Cardiac muscle cell (in vitro differentiated cells and primary cell): ENCODE measurements at places on chromosomes 16 and 17.

- DNase-seq: peak; percentile 65
These were observed 63.1 kb downstream of the STX8 start for GRCh38 chr17:9512323-9513168.

DNA sequence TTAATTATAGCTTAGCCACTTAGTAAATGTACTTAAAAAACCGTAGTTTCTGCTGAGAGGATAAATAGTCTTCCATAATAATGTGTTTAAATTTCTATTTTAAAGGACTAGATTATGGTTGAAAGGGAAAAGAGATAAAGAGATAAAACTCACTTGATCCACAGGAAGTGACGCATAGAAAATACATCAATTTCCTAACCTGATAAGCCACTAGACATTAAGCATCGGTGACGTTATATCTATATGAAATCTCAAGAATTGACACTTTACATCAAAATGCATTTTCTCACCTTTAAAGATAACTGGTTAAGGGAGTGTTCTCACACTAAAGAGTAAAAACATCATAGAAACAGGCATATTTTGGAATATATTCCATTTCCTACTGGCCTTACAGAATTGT, 5.8 kb downstream of the FBXO47 start:
- no peak for DNase-seq

- peak; percentile 65 for DNase-seq
These were observed 199.0 kb downstream of the MSI2 start for GRCh38 chr17:57455063-57455914.

GRCh38 chr16:27319257-27319965, 5.6 kb downstream of the IL4R start:
- DNase-seq: no peak

GRCh38 chr17:29037739-29038084, 5.2 kb upstream of the PIPOX start:
- DNase-seq: no peak

GRCh38 chr17:2232244-2232638, 71.3 kb downstream of the SMG6 start:
- DNase-seq: no peak

GRCh38 chr17:73313526-73314127, 1.8 kb upstream of the CDC42EP4 start:
- DNase-seq: peak; percentile 45

- DNase-seq: no peak
These were observed 263.1 kb upstream of the TNRC6C start for GRCh38 chr17:77695386-77695785.

- DNase-seq: no peak
These were observed at the start of gene STAT5B for GRCh38 chr17:42276359-42276608. TSS of gene STAT5B (minus strand) at chr17:42276391. CDS start at chr17:42232127, 44,264 bp downstream.

DNA sequence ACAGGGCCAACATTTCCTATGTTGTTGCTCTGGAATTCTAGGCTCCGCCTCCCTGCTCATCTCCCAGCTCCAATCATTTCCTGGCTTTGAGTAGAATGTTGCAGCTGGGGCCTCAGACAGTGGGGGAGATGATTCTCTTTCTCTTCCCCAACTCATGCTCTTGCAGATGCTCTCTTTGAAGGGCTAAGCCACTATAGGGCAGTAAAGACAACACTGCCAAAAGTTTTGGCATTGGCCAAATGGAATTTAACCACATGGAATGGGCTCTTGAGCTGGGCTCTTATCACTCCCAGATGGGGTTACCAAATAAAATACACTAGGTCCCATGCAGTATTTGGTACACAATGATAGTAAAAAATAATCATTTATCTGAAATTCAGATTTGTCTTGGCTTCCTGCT, 19.6 kb upstream of the EFCAB13 start:
- no peak for DNase-seq

- no peak for DNase-seq
These were observed 220.3 kb upstream of the MON1B start for GRCh38 chr16:76970745-76971099.

DNA sequence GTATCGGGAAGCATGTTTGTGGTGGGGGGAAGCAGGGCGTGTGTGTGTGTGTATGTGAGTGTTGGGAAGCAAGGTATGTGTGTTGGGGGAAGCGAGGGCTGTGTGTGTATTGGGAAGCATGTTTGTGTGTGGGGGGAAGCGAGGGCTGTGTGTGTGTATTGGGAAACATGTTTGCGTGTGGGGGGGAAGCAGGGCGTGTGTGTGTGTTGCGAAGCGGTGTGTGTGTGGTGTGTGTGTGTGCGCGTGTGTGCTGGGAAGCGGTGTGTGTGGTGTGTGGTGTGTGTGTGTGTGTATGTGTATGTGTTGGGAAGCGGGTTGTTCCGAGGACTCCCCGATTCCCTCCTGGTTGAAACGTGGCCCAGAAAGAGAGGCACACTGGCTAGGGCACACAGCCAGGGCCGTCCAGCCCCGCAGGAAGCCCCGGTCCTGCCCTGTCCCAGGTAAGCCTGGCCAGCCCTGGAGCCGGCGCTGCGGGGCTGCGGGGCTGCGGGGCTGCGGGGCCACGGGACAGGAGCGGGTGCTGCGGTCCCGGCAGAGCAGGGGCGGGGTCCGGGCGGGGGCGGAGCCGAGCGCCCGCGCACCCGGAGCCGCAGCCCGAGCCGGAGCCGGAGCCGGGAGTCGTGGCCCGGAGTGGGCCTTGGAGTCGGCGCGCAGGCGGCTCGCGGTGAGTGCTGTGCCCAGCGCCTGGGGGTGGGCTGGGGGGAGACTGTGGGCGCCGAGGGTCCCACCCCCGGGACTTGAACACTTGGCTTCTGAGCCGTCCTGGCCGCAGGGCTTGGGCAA, at the start of gene NOD2:
Gene NOD2 (plus strand): TSS at position 608 of the 783 bp plus-strand sequence. CDS start 5,890 bp downstream, outside the sequence.
- DNase-seq: peak; percentile 32

DNA sequence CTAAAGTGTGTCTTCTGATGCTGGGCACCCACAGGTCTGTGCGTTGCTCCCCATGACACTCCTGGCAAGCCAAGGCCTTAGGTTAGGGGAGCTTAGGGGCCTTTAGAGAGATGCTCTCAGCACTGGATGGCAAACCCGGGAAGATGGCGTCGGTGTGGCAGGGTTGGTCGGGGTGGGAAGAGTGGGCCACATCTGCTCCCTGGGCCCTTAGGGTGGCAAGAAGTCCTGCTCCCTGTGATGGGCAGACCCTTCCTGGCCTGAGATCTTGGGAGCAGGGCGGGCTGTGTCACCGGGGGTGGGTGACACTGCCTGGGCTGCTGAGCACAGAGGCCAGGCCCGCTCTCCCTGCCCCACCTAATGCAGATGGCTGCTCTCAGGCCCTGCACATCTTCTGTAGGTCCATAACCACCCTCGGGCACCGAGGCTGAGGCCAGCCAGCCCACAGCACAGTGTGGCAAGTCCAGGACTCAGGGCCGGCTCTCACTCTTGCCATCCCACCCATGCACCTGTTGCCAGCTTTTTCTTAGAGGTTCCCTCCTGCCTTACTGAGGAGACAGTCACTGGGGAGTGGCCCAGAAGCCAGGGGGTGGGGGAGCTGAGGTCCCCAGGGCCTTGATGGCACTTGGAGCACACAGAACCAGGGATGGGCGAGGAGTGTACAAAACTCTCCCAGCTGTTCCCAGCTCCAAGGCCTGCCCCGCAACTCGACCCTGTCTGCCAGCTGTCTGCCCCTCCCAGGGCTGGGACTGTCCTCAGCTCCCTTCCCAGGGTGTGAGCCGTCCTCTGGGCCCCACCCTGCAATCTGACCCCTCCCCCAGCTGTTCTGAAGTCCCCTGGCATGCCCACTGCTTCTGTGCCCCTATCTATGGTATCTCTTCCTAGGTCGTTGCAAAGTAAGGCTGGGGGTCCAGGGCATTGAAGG, 4.4 kb upstream of the MTSS2 start:
- no peak for DNase-seq

- no peak for DNase-seq
These were observed 71.7 kb downstream of the SNX11 start for GRCh38 chr17:48179071-48179945.

- DNase-seq: no peak
These were observed 20.5 kb downstream of the LASP1 start for GRCh38 chr17:38890410-38890746.

- DNase-seq: no peak
These were observed 94.6 kb upstream of the TBX2 start for GRCh38 chr17:61305024-61305423.

DNA sequence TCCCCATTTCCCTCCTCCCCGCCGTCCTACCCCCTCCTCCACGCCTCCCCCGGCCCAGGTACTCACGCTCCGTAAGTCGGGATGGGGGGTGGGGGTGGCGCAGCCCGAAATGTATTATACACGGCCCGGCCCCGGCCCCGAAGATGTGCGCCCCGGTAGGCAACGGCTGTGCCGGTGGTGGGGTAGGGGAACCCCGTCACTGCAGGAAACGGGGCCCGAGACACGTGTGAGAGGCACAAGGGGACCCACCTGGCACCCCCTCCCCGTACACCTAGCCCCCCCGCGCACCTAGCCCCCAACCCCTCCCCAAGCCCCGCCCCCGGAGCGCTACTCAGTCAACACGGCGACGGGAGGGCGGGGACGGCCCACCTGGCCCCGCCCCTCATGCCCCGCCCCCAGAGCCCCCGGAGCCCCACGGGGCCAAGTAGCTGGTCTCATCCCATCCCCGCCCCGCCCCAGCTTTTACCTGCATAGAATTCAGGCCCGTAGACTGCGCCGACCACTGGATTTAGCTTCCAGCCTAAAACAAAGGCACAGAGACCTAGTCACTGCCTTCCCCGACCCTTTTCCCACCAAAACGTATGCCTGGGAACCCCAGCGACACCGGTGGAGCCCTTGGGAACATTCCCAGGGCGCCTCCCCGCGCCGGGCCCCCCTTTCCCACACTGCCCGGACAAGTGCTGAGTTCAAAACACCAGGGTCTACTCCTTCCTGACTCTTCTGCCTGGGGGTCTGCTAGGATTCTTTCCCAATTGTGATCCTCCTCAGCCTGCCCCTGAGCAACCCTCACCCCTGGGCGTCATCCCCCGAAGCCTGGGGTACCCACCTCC, 22.8 kb downstream of the ENGASE start:
- DNase-seq: no peak

- no peak for DNase-seq
These were observed 190.2 kb upstream of the GSE1 start for GRCh38 chr16:85422632-85423550.

DNA sequence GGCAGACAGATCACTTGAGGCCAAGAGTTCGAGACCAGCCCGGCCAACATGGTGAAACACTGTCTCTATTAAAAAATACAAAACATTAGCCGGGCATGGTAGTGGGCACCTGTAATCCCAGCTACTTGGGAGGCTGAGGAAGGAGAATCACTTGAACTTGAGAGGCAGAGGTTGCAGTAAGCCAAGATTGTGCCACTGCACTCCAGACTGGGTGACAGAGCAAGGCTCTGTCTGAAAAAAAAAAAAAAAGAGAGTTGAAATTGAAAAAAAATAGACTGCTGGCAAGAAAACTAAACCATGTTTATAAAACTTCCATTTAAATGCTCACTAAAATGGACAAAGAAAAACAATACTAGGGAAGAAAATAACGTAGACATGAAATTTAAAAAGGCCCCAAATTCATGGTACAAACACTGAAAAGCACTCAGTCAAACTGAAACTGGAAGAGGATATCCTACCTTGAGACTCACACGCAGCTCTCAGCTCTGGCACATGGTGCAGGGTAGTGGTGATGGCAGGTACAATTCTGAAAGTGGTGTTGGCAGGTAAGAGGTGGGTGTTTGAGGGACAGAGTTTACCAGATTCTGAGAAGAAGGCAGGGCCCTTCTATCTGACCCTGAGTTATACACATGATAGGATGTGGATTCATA, 19.3 kb downstream of the CNTROB start:
- DNase-seq: no peak

- DNase-seq: no peak
These were observed 35.8 kb downstream of the AKAP1 start for GRCh38 chr17:57120814-57121213.

GRCh38 chr16:78672779-78673556, 573.5 kb downstream of the WWOX start:
- DNase-seq: no peak

- no peak for DNase-seq
These were observed 93.9 kb upstream of the NLRP1 start for GRCh38 chr17:5678171-5678570.

DNA sequence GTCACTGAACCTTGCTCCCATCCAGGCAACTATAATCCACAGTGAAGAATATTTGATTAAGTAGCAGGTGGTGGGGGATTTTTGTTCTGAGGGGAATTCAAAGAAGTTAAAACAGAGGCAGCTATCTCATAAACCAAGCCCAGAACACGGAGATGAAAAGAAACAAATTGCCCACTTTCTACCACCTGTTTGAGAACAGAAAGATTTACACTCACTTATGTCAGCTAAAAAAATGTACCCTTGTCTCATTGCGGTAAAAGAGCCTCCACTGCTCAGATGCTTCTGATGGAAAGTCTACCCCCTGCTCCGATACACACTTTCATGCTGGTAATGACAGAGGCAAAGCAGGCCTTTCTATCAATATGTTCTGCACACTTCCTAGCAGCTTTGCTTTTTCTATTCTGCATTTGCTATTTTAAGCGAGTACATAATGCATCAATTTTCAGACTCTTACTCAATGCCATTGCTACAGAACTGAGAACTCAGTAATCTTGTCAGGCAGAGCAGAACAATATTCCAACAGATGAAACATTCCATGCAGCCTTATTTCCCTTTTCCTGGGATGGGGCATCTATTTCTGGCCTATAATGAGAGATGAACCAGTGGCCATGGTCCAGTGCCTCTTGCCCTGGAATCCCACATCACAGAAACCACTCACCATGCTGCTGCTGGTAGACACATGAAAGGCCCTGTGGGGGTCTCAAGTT, 29.0 kb downstream of the CDK5R1 start:
- DNase-seq: no peak

- DNase-seq: no peak
These were observed 7.3 kb downstream of the TADA2A start for GRCh38 chr17:37413875-37414519.

GRCh38 chr17:43784068-43784467, 3.8 kb downstream of the CFAP97D1 start:
- no peak for DNase-seq

- peak; percentile 89 for DNase-seq
These were observed 376 bp upstream of the STAC2 start for GRCh38 chr17:39225959-39226683.

- no peak for DNase-seq
These were observed 35.9 kb upstream of the GHDC start for GRCh38 chr17:42230225-42230624.

DNA sequence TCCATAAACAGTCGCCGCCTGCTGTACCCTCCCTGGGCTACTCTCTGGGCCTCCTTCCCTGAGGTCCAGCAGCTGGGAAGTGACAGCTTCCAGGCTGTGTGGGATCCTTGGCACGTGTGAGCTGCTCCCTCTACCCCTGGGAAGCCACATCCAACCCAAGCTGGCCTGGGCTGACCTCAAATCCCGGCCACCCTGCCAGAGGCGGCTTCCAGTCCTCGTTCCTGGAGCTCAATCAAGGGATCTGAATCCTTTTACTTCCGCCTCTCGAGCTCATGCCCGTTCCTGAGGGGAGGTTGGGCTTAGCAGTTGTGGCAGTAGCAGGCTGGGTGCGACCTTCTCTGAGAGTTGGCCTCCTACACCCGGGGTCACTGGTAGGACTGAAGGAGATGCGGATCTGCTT, 82.5 kb downstream of the NETO2 start:
- DNase-seq: no peak
